ENCODE measurements at places on chromosomes 7 and 10.

- DNase-seq: no peak
These were observed 50.2 kb upstream of the GNA12 start for GRCh38 chr7:2894118-2894940.

- no peak for DNase-seq
These were observed 226.3 kb upstream of the AGK start for GRCh38 chr7:141324870-141325269.

GRCh38 chr10:62037166-62037831, 135.8 kb downstream of the ARID5B start:
- DNase-seq: no peak

- no peak for DNase-seq
These were observed 239.5 kb upstream of the PLXNA4 start for GRCh38 chr7:132815696-132816311.

DNA sequence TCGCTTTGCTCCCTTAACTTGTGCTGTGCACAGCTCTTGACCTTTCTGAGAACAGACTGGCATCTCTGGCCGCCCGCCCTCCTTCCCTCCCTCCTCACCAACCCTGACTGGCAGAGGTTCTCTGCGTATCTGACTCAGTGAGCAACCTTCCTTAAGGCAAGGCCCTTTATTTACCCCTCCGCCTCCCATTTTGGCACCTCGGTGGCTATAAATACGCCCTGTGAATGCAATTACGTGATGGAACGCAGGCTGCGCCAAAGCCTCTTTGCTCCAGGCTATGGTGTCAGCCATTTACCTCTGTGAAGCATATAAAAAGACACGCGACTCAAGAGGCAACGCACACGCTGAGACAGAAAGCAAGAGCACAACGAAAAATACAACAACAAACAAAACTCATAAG, 764.3 kb downstream of the SUGCT start:
- DNase-seq: no peak

GRCh38 chr10:112298581-112298980, 15.4 kb downstream of the TECTB start:
- no peak for DNase-seq

- DNase-seq: no peak
These were observed 16.4 kb downstream of the TNRC18 start for GRCh38 chr7:5406957-5407945.

GRCh38 chr7:119935418-119936025, 337.5 kb upstream of the KCND2 start:
- DNase-seq: no peak

GRCh38 chr7:94509264-94509886, at the start of gene CASD1:
Gene CASD1, plus strand, starts transcription at chr7:94509809. Its CDS starts 276 bp downstream, at chr7:94510085.
- peak; percentile 30 for DNase-seq

GRCh38 chr7:155732286-155732685, 80.0 kb downstream of the SHH start:
- DNase-seq: no peak

- no peak for DNase-seq
These were observed 190.1 kb upstream of the GDF10 start for GRCh38 chr10:47109906-47110305.

DNA sequence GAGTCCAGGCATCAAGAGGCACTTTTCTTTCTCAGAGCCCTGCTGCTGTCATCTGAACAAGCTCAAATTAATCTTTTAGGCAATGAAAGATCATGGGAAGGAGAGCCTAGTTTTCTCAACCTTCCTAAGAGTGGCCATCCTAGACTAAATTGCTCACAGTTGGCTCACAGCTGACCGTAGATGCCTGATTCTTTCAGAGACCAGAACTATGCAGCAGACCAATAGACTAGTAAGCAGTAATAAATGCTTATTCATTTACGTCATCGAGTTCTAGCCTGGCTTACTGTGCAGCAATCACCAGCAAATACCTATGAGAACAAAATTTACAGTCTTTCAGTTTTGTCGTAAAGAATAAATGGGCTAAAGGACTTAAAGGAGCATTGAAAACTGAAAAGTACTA, 602.9 kb upstream of the GHITM start:
- DNase-seq: no peak

DNA sequence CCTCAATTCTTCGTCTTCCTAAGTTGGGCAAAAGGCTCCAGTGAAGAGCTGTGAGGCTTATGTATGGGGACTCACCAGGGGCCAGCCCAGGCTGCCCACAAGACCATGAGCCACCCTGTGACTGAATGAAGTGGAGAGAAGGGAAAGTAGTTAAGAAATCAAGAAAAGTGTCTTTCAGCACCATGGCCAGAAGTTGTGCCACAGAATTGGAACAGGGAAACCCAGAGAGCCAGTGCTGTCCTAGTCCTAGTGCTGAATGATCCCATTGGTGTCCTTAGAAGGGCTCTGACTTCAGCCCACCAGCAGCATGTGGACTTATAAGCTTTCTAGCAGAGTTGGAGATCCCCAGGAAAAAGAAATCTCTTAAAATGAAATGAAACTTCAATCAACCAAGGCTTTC, 37.0 kb upstream of the CCSER2 start:
- DNase-seq: no peak

DNA sequence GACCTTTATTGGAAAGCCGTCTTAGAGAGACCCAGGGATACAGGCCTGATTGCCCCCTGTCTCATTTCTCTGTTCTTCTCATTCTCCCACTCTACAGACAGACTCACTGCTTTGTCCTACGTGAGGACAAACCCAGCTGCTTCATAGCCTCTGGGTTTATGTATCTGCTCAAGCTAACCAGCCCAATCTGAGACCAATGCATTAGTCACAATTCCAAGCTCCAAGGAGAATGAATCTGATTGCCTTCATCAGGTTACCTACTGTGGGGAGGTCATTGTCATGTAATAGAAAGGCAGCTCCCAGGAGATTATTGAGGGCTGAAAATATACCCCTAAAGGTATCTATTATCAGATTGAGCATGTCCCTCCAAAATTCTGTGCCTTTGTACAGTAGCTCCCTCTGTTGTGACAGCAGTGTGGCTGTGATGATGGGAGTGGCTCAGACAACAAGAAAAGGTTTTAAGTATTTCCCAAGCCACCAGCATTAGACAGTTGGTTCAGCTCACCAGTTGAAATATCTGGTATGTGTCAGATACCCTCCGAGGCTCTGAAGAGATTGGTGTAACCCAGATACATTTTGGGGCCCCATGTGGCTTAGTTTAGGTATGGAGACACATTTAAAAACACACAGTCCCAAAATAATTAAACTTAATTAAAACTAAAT, 123.1 kb upstream of the EEPD1 start:
- DNase-seq: no peak
